ENCODE measurements at places on chromosomes 3 and 15.
A peak's percentile ranks its signal among the peaks of the same experiment; 100 is the strongest.

DNA sequence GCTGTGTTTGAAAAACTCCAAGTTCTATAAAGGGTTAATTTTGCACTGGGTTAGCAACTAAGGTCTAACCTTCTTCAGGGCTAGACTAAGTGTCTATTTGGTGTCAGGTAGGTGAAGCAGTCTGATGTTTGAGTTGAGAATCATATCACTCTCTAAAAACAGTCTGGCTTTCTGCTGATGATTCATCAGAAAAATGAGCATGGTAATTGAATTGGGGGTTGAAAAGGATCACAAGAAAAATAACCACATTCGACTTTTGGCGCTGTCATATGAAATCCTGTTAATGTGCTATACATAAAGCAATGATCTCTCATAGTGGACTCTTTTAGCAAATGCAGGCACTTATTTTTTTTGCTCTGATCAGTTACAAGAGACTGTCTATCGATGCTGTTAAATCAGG, 242.2 kb upstream of the AZI2 start:
- DNase-seq, result no peak

DNA sequence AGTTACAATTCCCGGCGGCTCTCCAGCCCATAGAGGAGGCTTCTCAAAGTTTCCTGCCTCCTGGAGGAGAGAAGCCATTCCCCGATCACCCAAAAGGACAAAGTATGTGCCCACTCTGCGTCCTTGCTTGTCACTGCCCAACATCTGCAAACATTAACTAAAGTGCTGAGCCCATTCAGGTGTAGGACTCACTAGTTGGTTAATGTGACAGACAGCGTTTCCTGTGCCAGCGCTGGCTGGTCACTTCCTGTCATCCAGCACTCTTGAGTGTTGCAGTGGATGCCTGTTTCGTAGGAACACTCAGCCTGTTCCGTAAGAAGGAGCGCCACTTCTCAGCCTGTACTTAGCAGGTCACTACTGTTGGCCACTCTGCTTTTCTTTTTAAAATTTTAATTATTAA, 100.3 kb downstream of the APBA2 start:
- DNase-seq, result no peak

GRCh38 chr3:40379674-40380306, 7.2 kb upstream of the ENTPD3 start:
- no peak for DNase-seq

DNA sequence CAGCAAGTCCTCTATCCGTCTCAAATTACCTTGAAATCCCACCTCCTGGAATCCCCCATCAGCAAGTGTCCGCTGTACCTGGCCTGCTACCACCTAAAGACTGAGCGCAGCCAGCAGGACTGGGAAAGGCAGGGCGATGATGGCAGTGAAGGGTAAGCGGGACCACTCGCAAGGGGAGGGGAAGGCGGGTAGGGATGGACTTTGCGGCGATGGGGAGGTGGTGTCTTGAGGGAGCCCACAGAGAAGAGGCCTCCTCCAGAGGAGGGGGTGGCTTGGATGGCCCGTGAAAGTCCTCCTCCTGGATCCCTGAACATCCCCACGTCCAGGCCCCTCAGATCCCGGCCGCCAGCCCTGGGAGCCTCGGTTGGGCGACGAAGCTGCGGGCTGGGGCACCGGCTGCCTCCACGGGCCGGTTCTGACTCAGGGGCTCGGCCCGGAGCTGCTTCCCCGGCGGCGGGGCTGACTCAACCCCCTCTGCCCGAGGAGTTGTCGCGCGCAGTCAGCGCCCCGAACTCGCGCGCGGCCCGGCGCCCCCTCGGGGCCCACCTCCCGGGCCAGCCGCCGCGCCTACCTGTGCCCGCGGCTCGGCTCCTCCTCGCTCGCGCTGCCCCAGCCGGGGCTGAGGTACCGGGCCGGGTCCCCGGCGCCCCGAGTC, 512 bp downstream of the LARP6 start:
- peak; percentile 50 for DNase-seq

All from HEK293T (cell line).